Mammary epithelial cell (primary cell): ENCODE measurements at places on chromosomes 6 and 20.

DNA sequence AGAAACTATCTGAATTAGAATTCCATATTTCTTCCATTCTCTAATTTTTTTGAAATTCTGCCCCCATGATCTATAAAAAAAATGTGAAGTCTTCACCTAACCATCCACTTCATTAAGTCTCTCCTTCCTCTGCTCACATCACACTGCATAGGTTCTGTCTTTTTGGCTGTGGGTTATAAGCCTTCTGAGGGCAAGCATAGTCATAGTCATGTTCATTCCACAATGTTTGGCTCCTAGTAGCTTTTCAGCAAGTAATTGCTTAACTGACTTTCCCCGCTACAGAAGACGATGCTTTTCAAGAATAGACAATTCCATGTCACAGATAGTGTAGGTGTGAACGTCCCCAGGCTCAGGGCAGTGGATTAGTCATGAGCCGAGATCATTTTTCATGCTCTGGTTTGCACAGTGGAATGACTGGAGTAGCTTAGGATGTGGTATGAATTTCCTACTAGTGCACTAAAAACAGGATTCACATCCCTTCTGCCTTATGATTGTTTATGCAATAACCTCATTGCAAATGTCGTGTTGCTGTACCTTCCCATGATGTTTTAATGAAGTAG, 29.1 kb downstream of the WRNIP1 start:
- peak; percentile 71 for DNase-seq

- DNase-seq: no peak
Observed at GRCh38 chr6:21653905-21654304, 60.4 kb downstream of the SOX4 start.

- peak; percentile 76 for DNase-seq
Observed at GRCh38 chr6:6851059-6851948, 256.5 kb upstream of the RREB1 start.

GRCh38 chr20:3105256-3106137, 21.0 kb upstream of the AVP start:
- DNase-seq: no peak

GRCh38 chr6:113524826-113525225, 332.3 kb upstream of the MARCKS start:
- no peak for DNase-seq

- DNase-seq: no peak
Observed at GRCh38 chr6:53662457-53662856, 3.1 kb downstream of the KLHL31 start.

GRCh38 chr6:141491684-141492083, 641.0 kb upstream of the GJE1 start:
- DNase-seq: no peak

GRCh38 chr6:112923940-112924587, 576.9 kb downstream of the RFPL4B start:
- no peak for DNase-seq
